NCI-H1930 (cell line): ENCODE measurements at places on chromosomes 5 and 9.

DNA sequence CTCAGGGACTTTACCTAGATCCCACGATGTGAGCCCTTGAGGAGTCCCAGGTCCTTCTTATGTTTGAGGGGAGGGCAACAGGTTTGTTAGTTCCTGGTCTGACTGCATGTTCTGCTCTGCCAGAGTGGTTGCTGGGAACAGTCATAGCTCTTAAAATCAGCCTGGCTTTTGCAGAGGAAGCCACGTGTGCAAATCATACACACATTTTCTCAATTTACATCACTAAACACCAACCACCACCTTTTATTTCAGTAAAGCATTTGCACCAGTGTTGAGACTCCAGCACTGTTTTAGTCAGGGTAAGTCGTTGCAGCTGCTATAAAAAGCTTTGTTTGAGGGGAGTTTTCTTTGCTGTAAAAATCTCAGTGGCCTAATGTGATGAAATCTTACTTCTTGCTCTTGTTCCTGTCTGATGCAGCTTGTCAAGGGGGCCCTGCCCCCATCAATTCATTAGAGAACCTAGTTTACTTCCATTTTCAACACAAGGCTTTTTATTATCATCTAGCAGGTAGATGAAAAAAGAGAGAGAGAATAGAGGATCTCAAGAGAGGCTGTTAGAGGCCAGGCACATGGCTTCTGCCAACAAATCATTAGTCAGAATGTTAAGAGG is 70.3 kb upstream of the VCAN start:
- DNase-seq, result no peak

GRCh38 chr9:18393340-18394130 is 80.4 kb upstream of the ADAMTSL1 start:
- DNase-seq, result peak; percentile 99

DNA sequence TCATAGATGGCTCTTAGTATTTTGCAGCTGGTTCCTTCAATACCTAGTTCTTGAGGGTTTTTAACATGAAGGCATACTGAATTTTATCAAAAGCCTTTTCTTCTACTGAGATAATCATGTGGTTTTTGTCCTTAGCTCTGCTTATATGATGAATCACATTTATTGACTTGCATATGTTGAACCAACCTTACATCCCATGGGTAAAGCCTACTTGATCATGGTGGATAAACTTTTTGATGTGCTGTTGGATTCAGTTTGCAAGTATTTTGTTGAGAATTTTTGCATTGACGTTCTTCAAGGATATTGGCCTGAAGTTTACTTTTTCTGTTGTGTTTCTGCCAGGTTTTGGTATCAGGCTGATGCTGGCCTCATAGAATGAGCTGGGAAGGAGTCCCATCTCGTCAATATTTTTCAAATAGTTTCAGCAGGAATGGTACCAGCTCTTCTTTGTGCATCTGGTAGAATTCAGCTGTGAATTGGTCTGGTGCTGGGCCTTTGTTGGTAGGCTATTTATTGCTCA is 49.7 kb downstream of the YIPF5 start:
- no peak for DNase-seq

- DNase-seq, result no peak
These were observed 58.2 kb downstream of the EXOSC2 start for GRCh38 chr9:130751631-130752355.

GRCh38 chr9:114049441-114050225 is 28.5 kb downstream of the AMBP start:
- no peak for DNase-seq

- no peak for DNase-seq
These were observed 117.0 kb downstream of the NXNL2 start for GRCh38 chr9:88651682-88652633.

DNA sequence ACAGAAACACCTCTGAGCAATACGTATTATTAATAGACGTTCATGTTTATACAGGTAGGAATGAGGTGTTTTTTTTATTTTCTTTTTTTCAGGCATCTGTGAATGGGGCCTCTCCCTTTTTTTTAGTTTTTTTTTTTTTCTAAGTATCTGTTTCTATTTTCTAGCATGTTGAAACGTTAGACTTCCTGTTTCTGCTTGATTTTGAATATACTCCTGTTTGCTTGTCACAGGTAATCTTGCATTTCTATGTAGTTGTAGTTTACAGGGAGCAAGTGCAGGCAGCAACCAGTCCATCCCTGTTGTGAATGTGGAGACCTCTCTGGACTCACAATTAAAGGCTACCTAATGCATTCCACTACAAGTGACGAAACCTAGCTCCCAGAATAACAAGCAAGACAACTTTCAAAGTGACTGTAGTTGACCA is 22.8 kb upstream of the TNFAIP8 start:
- no peak for DNase-seq

- no peak for DNase-seq
These were observed 31.5 kb downstream of the CLINT1 start for GRCh38 chr5:157827423-157827822.

DNA sequence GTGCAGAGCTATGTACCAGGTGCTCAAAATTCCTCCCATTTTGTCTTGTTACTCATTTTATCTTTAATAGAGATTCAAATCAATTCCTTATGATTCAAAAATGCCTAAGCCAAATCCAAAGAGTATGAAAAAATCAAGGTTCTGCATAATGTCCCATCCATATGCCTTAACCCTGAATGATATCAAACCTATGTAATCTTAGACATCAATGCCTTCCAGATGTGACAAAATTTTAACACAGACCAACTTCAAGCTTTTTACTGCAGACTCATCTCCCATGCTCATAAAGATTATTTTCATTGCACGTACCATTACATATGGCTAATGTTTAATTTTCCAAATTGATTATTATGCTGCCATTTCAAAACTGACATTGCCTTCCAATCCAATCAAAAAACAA is 122.4 kb downstream of the NFIB start:
- no peak for DNase-seq

GRCh38 chr5:154878642-154879335 is 20.4 kb downstream of the CNOT8 start:
- no peak for DNase-seq

GRCh38 chr9:5557606-5558587 is 47.6 kb downstream of the PDCD1LG2 start:
- no peak for DNase-seq

GRCh38 chr5:86124333-86124732 is 493.4 kb upstream of the COX7C start:
- DNase-seq, result no peak

DNA sequence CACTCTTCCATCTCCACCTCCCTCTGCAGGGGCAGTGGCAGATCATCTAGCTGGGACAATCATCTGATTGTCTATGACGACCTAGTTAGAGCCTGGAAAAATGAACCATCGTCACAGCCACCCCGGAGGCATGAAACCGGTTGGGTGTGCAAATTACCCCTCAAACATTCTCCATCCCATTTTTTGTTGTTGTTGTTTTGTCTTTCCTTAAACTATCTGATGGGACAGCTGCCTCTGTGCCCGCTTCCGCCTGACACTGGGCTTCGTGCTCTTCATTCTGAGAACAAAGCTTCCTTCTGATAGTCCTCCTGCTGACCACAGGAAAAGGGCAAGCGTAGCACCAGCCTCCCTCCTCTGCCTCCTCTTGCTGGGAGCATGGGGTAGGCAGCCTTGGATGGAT is 7.0 kb upstream of the NDST1 start:
- DNase-seq, result no peak

DNA sequence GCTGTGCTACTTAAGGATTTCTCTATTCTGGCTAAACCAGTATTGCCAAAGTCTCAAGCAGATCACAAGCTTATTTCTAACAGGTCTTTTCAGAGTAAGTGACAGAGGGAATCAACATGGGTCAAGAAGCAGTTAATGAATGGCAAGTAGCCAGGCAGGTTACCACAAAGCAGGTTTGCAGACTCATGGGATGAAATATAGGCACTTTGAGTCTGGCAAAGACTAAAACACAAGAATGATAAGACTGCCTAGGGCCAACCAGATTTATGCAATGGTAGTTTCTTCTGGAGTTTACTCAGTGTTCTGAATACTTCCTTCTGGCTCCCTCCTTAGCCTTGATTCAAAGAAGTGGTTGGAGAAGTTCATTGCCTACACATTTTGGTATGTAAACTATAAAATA is 3.6 kb downstream of the HMGCS1 start:
- DNase-seq, result no peak

GRCh38 chr5:71780597-71780996 is 61.5 kb downstream of the CARTPT start:
- DNase-seq, result no peak

GRCh38 chr9:105449081-105449480 is 1.2 kb downstream of the FSD1L start:
- DNase-seq, result no peak

DNA sequence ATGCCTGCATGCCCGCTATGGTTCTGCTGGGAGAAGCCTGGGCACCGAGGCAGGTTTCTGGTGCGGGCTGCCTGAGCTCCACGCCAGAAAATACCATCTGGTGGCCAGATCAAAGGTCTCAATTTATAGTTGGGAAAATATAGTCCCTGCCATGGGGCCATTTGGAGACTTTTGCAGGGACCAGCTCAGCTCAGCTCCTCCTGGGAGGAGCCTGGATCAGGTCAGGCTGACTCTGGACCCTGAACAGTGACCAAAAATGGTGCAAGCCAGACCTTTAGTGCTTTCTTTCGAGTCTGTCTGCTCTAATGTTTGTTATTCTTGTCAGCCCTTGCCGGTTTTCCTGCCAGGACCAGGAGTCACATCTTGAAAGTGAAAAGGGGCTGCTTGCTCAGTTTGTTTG is 31.8 kb downstream of the HMCN2 start:
- no peak for DNase-seq

DNA sequence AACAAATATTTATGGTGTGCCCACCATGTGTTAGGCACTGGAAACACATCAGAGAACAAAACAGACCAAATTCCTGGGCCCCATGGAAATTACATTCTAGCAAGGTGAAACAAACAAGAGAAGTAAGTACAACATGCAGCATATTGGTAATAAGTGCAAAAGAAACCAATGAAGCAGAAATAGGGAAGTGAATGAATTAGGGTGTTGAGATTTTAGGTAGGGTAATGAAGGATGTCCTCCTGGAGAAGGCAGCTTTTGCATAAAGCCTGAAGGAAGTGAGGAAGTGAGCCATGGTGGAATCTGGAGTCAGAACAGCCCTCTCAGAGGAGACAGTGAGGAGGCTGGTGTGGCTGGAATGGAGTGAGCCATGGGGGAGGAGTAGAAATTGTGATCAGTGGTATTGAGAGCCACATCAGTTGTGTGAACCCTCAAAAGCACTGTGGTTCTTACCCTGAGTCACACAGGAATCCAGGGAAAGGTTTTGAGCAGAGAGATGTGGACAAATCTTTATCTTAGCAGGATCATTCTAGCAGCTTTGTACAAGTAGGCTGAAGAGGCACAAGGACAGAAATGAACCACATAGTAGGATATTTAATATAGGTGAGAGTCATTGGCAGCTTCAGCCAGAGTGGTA is 52.7 kb upstream of the ARL15 start:
- DNase-seq, result no peak

DNA sequence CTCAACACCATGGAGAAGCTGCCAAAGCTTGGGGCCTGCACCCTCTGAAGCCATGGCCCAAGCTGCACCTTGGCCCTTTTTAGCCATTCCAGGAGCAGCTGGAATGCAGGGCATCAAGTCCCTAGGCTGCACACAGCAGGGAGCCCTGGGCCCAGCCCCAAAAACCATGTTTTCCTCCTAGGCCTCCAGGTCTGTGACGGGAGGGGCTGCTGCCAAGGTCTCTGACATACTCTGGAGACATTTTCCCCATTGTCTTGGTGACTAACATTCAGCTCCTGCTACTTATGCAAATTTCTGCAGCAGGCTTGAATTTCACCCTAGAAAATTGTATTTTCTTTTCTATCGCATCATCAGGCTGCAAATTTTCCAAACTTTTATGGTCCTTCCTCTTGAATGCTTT is 64.6 kb downstream of the ELOVL7 start:
- DNase-seq, result no peak

- DNase-seq, result no peak
These were observed 9.4 kb upstream of the CARD19 start for GRCh38 chr9:93086447-93087224.

- DNase-seq, result no peak
These were observed 6.7 kb upstream of the SKP1 start for GRCh38 chr5:134183481-134183880.

GRCh38 chr5:78483809-78484521 is 123.5 kb downstream of the SCAMP1 start:
- no peak for DNase-seq

GRCh38 chr5:96385538-96385937 is 47.5 kb downstream of the PCSK1 start:
- DNase-seq, result no peak

- DNase-seq, result no peak
These were observed 30.0 kb downstream of the POLR1E start for GRCh38 chr9:37515620-37516258.

GRCh38 chr9:2411459-2412215 is 209.9 kb upstream of the VLDLR start:
- DNase-seq, result no peak

DNA sequence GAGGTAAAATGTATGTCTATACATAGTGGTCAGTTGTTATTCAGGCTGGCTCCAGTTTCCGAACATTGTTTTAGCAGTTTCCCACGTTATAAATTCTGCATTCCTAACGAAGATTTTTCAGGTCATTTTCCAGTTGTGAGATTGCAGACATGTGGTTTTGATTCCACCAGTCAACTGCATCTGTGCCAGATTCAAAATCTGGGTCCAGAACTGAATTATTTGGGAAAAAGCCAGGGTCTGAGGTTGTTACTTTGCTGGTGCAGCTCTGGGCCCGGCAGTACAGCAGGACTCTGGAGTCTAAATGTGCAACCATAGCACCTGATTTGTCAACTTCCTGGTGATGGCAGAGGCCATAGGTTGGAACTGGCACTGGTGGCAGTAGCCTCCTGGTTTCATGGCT is 105.7 kb upstream of the MEGF10 start:
- no peak for DNase-seq

DNA sequence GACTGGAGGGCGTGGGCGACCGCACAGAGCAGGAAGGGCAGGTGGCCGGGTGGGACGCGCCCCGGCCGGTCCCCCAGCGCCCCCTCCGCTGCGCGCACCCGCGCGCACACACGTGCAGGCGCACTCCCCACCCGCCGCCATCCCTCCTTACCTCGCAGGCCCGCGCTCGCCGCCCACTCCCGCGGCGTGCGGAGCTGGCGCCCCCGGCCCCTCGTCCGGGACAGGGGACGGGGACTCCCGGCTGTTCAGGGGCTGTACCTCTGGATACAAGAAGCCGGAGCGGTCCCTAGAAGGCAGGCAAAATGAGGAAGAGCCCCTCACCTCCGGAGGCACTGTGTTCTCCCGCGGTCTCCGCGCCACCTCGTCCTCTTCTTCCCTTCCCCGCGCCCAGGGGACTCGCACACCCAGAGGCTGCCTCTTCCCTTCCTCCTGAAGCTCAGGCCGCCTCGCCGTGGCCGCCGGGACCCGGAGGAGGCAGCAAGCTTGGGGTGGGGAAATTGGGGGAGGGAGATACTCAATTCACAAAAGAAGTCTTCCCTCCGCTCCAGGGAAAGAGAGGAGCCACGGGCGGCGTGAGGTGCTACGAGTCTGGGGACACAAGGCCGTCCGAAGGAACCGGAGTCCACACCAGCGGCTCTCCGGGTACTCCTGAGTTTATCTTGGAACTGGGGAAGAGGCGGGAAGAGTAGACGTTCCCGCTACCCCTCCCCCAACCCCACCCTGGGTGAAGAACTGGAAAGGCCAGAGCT is 1.4 kb upstream of the GABRB2 start:
- DNase-seq, result no peak

GRCh38 chr5:56515011-56515410 is 281.9 kb upstream of the ANKRD55 start:
- no peak for DNase-seq

- no peak for DNase-seq
These were observed 42.7 kb upstream of the PLPP1 start for GRCh38 chr5:55577353-55578060.
